Posterior vena cava (tissue), 2 donors: ENCODE measurements at places on chromosomes 3 and 15. TPM values are rescaled to one million over a fixed set of nuclear protein-coding genes. Genes with fewer than 3 reads are reported as not detected.

RETNLB gene
- not detected for total RNA-seq

GRCh38 chr3:168828943-168829342 is 733.2 kb upstream of the GOLIM4 start:
- DNase-seq: no peak

GRCh38 chr15:38068626-38069391 is 134.4 kb downstream of the TMCO5A start:
- no peak for DNase-seq

GABRA5 gene
- not detected for total RNA-seq

TMC3 gene
- total RNA-seq: not detected

GHRL gene
- 1.2 TPM for total RNA-seq

GRCh38 chr3:66762916-66763693 is 235.0 kb upstream of the KBTBD8 start:
- DNase-seq: no peak

SLC51B gene
- not detected for total RNA-seq

- DNase-seq: no peak
These were observed 4.2 kb downstream of the UBAP1L start for GRCh38 chr15:65110676-65111292.

- no peak for DNase-seq
These were observed 533.5 kb upstream of the ZNF385D start for GRCh38 chr3:22284559-22284958.

GRCh38 chr3:14351617-14352001 is 50.8 kb upstream of the SLC6A6 start:
- DNase-seq: no peak

COL6A6 gene
- total RNA-seq: 1.2 TPM

GRCh38 chr3:2944628-2945027 is 165.5 kb downstream of the IL5RA start:
- no peak for DNase-seq

GRM7 gene
- 1.3 TPM for total RNA-seq

SERPINI1 gene
- total RNA-seq: 9.4 TPM

DNA sequence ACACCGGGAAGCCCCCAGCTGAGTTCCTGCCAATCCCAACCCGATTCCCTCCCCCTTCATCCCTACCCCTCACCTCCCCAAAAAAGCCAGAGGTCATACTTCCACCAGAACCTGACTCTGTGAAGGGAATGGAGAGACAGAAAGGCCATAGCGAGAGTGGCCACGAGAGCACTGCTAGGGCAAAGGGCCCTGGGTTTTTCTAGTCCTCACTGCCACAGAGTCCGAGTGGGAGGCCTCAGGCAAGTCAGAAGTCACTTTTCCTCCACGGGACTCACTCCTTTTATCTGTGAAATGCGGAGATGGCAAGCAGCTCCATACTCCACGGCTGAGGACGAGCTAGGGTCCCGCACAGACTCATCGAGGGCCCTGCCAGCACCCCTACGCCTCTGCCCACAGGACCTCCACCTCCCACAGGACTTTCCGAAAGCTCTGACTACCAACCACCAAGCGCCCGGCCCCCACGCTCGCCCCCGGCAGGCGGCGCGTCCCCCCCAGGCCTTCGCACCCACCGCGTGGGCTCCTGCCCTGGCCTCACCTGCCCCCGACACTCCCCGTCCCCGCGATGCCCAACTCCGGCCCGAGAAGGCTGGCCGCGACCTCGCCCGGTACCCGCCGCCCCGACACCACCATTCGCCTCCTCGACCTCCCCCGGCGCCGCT is 792 bp downstream of the ATP13A3 start:
- DNase-seq: peak; percentile 87

- peak; percentile 96 for DNase-seq
These were observed 1.9 kb upstream of the NLGN1 start for GRCh38 chr3:173395412-173396181.

SEMA3G gene
- 12.4 TPM for total RNA-seq

RLBP1 gene
- not detected for total RNA-seq

- DNase-seq: no peak
These were observed 421.4 kb downstream of the SHQ1 start for GRCh38 chr3:72426618-72427397.

GRCh38 chr3:188415196-188415595 is 261.2 kb downstream of the LPP start:
- no peak for DNase-seq

DNA sequence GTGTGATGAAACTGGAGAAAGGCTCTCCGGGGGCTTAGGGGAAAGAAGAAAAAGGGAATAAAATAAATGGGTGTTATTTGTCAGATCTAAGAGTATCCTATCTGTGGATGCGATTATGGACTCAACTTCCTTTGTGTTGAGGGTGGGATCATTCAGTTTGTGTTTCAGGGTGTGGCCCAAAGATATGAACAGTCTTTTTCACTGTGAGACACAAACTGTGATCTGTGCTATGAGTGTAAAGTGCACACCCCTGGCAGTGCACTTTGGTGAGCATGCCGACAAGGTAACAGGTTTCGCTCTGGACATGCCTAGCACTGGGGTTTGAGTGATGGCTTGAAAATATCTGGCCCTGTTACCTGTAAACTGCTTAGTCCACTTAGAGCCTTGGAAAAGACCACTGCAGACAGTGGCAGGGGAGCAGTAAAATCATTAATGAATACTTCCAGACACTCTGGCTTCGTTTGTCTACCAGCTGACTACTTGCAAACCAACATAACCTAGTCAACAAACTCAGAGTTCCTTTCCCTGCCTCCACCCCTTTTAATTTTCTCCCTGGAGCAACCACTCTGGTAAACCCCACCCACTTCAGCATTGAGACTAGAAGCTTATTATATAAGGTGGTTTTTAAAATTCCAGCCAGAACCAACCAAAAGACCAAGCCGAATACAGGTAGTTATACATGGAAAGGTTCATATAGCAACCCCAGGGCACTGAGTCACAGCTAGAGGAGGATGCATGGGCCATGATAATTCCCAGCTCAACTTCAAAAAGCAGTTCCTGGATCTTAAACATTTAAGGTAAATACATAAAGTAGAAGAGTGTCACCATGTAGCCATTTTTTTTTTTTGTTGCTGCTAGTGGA is 55.1 kb downstream of the TAMM41 start:
- DNase-seq: no peak

- DNase-seq: peak; percentile 87
These were observed 756 bp downstream of the CLPX start for GRCh38 chr15:65184305-65184867.

GRCh38 chr15:70400766-70401541 is 303.2 kb upstream of the TLE3 start:
- DNase-seq: no peak

CHCHD6 gene
- 10.1 TPM for total RNA-seq

DNA sequence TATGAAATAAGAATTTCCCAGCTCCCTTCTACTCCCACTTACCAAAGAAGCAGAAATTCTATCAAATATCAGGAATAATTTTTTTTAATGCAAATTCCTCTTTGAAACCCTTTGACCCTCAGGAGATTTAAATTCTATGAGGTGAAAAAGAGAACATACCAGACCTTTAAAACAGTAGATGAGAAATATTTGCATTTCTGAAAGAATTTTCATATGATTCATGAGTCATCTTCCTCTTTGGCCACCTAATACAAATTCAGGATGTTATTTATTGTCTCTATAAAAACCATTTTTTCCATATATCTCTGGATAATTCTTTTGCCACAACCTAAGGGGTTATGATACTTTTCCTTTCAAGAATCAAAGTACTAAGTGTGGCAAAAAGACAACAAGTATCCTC is 67.3 kb upstream of the ST3GAL6 start:
- no peak for DNase-seq

PLSCR4 gene
- total RNA-seq: 53.4 TPM

GRCh38 chr3:11818033-11818432 is 28.7 kb downstream of the TAMM41 start:
- DNase-seq: no peak

TMOD2 gene
- 15.3 TPM for total RNA-seq

INTS14 gene
- total RNA-seq: 23.3 TPM

- DNase-seq: no peak
These were observed 107.3 kb downstream of the MINAR1 start for GRCh38 chr15:79539401-79539800.

ALG1L2 gene
- total RNA-seq: 0.90 TPM

DNA sequence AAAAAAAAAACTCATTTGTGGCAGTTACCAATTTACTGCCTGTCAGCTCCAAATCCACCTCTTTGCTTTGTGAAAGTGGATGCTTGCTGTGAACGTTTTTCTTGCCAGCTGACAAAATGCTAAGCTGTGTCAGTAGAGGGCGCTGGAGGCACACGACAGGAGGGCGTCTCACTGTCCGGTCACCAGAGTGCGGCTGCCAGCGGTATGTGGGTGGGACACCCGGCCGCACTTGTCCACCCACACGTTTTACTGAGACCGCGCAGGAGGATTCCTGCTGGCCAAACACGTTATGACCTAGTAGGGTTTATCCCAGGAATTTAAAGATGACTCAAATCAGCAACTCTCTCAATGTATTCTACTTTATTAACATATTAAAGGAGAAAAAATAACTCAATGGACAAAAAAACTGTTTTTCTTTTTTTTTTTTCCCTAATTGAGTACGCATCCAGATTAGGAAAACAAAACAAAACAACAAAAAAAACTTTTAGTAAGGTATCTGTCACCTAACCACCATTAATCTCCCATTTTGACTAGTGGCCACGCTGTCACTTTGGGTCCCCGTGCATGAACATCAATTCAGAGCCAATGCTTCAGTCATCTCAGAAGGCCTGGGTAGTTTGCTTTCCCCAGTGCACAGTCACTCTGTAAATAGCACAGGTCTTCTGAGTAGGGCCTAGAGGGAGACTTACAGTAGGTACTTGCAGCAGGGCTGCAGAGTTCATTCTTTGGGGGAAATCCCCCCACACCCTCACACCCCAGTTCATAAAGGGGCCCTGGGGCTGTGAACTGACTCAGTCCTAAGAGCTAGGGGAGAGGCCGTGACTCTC is 43.8 kb upstream of the RPL35A start:
- peak; percentile 96 for DNase-seq

SLC28A2 gene
- not detected for total RNA-seq

- no peak for DNase-seq
These were observed 51.8 kb downstream of the KLF15 start for GRCh38 chr3:126305427-126305826.

GRCh38 chr15:97976766-97977503 is 16.4 kb downstream of the ARRDC4 start:
- DNase-seq: no peak
